NB4 (cell line): ENCODE measurements at places on chromosomes 12 and 14.

DNA sequence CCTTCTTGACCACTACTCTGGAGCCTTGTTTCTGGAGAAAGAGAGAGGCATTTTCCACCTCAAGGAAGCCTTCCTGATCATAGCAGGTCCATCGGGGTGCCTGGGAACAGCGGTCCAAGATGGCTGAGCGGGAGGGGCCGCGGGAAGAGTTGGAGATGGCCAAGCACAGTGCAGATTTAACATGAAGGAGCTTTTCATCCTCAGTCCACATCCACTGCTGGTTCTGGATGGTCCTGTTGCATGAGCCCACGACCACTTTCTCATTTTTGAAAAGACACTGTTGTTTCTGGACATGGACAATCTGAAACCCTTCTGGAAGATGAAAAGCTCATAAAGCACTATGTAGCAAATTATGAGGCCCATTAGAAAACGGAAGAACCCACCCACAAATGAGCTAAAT, 1.5 kb downstream of the PTPRB start:
- DNase-seq, result no peak

DNA sequence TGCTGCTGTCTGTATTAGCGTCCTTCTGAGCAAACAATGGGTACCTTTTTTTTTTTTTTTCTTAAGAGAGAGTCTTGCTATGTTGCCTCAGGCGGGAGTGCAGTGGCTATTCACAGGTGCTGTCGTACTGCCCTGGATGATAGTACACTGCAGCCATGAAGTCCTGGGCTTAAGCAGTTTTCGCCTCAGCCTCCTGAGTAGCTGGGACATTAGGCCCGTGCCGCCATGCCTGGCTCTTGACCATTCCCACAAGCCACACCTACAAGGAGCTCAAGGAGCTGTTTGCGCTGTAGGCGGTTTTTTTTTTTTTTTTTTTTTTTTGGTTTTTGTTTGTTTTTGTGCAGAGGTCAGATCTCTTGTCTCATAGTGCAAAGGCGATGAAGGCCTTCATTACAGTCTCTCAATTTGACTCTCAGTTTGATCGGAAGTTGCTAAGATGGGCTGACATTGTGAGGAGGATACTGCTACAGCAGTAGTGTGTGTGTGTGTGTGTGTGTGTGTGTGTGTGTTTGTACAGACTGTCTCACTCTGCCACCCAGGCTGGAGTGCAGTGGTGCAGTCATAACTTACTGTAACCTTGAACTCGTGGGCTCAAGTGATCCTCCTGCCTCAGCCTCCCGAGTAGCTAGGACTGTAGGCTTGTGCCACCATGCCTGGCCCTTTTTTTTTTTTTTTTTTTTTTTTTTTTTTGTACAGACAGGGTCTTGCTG, 34.2 kb downstream of the TRAF3 start:
- no peak for DNase-seq

- DNase-seq, result peak; percentile 71
Measured at GRCh38 chr12:102769323-102769916, 147.6 kb downstream of the PAH start.

DNA sequence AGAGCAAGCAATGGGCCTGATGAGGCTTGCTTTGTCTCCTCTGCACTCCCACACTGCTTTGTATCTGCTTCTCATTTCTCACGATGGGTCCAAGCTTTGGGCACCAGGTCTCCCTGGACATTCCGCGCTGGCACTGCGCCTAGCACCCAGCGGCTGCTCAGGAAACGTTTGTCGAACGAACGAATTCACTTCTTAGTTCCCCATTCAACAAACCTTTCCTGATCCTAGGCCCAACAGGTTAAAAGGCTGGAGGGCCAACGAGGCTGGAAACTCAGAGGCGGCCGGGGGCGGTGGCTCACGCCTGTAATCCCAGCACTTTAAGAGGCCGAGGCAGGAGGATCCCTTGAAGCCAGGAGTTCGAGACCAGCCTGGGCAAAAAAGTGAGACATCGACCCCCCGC, 1.0 kb upstream of the GLRX5 start:
- peak; percentile 56 for DNase-seq

DNA sequence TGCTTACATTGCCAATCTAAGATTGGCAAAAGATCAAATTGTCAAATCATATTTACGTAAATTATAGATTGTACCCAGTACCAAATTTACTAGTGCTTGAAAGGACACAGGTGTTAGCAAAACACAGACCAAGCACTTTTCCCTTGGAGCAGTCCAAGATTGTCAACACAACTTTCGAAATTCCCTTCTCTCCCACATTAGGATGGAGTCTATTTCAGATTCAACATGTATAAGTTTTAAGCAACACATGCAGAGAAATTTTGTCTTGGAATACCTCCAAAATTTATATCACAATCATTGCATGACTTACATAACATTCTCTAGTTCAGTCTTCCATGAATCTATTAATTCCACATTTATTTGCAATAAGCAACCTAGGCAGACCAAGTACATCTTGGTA, 74.9 kb upstream of the SLCO1C1 start:
- no peak for DNase-seq

GRCh38 chr14:63457498-63457897, 85.7 kb downstream of the PPP2R5E start:
- DNase-seq, result no peak

- DNase-seq, result no peak
Measured at GRCh38 chr12:67388331-67389138, 119.4 kb downstream of the CAND1 start.

GRCh38 chr14:46464341-46464740, 187.2 kb downstream of the RPL10L start:
- no peak for DNase-seq

- peak; percentile 89 for DNase-seq
Measured at GRCh38 chr12:46473634-46474329, 101.2 kb upstream of the SLC38A2 start.

DNA sequence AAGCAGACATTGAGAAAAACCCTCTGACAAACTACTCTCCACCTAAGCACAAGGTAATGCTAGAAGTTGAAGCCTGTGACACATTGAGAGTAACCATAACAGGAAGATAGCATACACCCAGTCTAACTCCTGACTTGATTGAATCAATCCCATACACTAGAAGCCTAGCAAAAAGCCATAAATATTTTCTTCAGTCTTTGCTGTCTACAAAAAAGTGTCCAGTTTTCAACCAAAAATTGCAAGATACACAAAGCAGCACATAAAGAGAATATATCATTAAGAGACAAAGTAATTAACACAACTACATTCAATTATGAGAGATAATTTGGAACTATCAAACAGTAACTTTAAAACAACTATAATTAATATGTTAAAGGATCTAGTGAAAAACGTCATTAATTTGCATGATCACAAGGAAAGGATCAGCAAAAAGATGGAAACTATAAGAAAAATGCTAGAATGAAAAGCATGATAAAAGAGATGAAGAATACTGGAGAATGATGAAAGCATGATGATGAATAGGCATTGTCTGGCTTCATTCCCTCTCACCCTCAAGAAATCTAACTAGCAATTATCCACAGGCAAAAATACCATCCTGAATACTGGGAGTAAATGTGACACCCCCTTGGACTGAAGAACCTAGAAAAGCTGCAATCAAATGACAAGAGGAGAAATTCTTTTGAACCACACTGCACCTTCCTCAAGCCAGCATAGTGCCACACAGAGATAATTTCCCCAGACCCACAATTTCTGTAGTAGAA, 119.6 kb downstream of the LLPH start:
- no peak for DNase-seq

- DNase-seq, result no peak
Measured at GRCh38 chr12:88057994-88058718, 29.0 kb upstream of the C12orf50 start.

- no peak for DNase-seq
Measured at GRCh38 chr12:33205981-33206380, 233.6 kb downstream of the SYT10 start.

- peak; percentile 59 for DNase-seq
Measured at GRCh38 chr14:93086441-93087055, 29.2 kb downstream of the ITPK1 start.

- DNase-seq, result no peak
Measured at GRCh38 chr12:40569626-40570179, 122.5 kb upstream of the CNTN1 start.

DNA sequence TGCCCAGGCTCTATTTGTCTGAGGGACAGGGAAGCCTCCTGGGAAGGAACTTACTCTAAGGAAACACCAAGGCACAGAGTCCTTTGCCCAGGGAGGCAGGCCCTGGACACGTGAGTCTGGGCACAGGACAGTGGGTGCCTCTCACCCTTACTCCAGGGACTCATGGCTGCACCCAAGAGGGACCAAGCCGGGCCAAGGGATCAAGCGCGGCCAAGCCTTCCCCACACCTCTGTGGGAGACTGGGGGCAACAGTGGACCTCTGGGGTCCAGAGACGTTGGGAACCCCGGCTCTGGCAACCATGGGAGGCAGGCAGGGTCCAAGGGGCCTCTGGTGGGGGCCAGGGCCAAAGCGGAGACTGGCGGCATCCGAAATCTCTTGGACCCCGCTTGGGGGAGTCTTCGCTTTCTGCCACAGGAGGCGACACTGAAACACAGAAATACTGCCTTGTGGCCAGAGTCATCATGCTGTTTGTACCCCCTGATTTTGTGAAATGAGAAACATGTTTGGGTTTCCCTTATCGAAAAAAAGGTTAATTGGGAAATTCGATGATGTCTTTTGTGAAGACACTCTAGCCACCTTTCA, 51.7 kb upstream of the BCL11B start:
- DNase-seq, result no peak

DNA sequence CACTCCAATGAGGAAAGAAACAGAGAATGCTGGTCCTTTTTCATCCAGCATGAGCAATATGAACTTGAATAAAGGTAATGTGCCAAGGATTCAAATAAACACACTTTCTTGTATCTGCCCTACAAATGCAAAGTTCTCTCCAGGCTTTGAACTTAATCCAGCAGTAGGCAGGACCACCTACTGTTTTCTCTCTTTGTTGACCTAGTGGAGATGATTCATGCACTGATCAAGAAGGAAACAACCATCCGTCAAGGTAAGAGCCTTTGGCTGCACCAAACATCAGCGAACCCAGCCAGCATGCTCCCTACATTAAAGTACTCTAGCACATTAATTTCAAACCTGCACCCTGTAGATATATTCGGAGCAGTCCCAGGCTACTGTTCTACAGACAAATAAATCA, 489.3 kb downstream of the GALC start:
- no peak for DNase-seq

DNA sequence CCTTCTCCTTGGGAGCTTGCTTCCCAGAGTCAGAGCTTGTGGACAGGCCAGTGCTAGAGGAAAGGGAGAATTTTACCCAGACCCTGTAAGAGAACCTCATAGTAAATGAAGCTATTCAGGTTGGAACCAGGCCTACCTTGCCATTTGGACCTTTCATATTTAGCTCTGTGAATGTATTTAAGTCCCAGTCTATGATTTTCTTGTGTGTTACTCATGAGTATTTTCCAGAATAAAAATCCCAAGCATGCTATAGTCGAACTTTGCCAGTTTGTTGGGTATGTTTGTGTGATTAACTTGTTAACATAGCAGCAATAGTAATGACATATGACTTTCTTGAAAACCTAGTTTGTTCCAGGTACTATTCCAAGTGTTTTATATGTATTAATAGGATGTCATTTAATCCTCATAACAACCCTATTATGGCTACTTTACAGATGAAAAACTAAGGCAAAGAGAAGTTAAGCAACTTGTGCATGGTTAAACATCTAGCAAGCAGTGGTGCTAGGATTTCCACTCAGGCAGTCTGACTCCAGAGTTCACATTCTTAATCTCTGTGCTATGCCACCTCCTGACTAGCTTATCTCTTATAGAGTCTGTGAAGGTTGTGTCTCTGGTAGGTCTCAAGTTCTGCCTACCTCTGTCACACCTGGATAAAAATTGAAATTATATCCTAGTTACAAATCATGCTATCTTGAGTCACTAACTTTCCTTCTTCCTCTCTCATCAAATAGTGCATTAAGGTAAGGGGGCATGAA, 47.9 kb upstream of the GARIN2 start:
- DNase-seq, result no peak

DNA sequence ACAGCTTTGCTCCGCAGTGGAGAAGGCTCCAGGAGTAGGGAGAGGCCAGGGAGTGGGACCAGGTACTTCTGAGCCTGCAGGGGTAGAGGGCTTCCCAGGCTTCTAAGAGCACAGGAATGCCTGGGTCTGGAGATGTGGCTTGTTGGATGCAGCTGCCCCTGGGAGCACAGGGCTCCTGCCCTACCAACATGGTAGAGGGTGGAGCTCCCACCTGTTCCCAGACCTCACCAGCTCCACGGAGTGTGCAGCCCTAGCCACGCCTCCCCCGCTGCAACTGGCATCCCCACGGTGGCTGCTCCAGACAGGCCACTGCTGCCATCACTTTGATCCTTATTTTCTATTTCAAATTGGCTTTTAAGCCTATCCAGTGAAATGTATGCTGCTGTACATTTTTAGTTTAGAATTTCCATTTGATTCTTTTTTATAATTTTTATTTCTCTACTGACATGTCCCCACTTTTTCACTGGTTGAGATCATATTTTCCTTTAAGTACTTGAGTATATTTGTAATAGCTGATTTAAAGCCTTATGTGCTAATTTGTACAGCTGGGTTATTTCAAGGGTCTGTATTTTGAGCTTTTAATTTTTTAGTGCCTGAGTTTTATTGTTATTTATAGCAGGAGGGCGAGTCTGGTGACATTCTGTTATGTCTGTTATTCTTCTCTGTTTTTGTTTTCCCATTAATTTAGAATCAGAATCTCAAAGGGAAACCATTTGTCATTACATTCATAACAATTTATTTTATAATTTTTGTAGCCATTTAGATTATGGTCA, 78.0 kb downstream of the DERA start:
- DNase-seq, result no peak

DNA sequence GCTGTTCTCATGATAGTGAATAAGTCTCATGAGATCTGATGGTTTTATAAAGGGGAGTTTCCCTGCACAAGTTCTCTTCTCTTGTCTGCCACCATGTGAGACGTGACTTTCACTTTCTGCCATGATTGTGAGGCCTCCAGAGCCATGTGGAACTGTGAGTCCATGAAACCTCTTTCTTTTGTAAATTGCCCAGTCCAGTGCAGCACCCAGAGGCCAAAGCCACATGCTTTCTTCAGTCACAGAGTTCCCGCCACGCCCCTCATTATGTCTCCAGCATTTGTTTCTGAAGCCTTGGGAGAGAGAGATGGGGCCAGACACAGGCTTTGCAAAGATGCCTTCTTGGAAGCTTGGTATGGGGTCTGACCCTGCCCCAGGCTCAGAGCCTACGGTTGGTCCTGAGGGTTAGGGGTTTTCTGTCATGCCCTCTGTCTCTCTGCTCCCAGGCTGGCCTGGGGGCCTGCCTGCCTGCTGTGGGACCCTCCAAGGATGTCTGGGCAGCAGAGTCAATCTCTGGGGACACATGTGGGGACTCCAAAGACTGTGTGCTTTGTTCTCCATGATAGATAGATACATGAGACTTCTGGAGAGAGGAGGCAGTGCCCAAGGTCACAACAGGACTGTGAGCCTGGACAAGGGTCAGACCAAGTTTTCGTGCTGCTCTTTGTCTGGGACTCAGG, 114.1 kb upstream of the PRMT8 start:
- no peak for DNase-seq
